ENCODE measurements at places on chromosomes 2 and 18. TPM values are rescaled to one million over a fixed set of nuclear protein-coding genes. Genes with fewer than 3 reads are reported as not detected.
A peak's percentile ranks its signal among the peaks of the same experiment; 100 is the strongest.

DNA sequence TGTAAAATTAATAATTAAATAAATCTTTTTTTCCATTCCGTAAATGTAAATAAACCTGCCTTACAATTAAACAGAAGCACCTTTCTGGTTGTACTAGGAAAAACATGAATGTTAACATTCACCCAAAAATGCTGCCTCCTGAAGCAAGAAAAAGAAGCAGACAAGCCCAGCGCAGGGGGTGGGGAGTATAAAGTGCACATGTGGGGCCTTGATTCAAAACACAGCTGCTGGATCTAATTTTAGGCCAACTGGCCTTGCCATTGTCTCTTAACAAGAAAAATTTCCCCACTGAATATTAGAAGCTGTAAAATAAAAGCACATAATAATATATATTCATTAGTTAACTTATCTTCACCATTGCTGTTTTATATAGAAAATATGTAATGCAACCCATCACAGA, 28.3 kb downstream of the TCF4 start:
- peak; percentile 65 for DNase-seq

DNA sequence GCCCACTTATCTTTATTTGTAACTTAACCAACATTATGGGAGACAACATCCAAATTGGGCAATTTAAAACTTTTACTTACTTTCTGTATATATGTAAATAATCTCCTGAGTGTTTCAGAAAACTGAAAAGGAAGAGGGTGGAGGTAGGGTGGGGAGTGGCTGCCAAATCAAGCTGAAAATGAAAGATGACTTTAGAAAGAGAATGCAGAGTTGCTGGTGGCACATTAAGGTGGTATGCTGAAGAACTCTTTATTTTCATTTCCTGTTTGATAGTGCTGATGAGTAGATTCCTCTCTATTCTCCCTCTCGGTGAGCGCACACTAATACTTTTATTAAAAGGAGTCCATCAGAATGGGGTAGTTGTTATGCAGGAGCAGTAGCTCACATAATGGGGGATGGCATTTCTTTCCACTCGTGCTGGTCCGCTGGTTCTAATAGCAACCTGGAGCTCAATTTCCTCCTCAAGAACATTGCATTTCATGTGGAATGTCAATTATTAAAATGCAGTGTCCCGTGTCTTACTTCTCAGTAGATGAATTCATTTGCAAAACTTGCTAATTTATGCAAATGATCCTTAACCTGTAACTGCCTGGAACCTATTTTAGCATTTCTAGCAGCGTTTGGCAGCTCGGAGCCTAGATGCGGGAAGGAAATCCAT, 466.9 kb upstream of the HNRNPA3 start:
- DNase-seq, result no peak

DNA sequence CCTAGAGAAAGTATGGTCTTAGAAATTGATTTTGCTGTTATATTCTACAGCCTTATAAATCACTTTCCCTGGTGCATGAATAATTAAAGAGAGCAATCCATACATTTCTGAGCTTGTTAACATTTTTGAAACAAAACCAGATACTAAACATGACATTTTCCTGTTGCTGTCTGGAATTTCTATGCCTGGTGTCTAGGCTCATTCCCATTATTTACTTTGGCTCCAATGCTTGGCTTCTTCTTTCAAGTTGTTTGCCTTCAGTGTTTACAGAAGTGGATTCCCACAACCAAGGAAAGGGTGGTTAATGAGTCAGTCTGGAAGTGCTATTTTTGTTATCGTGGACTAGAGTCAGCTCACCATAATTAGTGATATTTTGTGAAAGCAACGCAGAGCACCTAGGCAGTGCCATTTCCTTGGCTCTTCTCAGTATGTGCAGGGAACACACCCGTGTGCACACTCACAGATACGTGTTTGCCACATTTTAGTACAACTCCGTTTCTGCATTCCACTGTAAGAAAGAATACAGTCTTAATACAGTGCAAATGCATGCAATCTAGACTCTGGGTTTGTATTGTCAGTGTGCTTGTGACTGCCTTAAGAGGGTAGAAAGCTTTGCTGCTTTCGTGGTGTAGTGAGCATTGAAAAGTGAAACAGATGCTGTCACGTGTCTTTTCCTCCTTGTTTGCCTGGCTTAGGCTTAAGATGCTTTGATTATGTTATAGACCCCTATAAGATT, 185.0 kb upstream of the RASGRP3 start:
- DNase-seq, result no peak

DNA sequence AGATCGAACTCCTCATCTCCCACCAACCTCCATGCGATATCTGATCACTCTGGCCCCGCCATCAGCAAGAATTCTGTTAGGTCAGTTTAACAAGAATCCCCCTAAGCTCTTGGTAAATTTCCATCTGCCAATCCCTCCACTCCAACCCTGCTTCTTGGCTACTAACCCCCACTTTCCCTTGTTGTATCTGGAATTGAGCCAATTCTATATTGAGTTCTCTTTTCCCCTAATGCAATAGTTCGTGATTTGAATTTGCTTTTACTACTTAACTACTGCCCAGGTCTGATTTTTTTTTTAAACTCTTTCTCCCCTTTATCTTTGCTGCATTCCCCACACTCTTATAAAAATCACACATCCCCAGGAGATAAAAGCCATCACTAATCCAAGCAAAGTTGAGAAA, 159.3 kb upstream of the STK17B start:
- no peak for DNase-seq

DNA sequence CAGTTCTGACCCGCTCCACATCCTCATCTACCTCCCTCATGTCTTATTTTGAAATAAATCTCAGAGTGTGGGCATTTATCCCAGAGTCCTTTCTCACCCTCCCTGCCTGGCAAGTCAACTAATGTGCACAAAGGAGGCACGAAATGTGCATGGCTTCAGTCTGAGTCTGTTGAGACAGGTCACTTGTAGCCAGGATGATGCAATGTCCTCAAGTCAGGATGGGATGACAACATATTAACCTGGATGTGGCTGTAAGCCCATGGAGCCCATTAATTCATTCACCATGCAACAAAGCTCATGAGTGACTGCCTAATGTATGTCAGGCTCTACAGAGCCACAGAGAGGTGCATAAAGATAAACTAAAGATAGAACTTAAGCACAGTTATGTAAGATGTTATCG, 34.5 kb downstream of the KCNG3 start:
- DNase-seq, result no peak

- no peak for DNase-seq
Measured at GRCh38 chr2:193428336-193428818, 1233.6 kb upstream of the TMEFF2 start.

DNA sequence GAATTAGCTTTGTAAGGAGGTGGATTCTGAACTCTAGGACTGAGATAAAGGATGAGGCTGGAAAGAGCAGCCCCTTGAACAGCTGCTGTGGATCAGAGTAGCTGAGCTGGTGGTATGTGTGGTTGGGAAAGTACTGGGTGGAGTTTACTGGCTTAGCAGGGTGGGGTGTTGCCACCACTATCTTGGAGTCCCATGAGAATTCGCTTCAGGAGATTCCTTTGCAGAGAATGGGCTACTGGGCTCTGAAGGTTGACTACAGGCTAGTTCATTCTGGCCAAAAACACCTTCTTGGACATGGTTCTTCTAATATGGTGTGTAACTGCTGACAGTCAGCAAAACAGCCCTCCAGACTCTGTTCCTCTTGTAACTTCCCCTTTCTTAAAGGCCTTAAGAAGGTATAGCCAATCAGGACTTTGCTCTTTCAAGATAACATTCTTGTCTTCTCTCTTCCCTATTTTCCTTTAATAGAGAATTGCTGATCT, 52.7 kb downstream of the TET3 start:
- no peak for DNase-seq

DNA sequence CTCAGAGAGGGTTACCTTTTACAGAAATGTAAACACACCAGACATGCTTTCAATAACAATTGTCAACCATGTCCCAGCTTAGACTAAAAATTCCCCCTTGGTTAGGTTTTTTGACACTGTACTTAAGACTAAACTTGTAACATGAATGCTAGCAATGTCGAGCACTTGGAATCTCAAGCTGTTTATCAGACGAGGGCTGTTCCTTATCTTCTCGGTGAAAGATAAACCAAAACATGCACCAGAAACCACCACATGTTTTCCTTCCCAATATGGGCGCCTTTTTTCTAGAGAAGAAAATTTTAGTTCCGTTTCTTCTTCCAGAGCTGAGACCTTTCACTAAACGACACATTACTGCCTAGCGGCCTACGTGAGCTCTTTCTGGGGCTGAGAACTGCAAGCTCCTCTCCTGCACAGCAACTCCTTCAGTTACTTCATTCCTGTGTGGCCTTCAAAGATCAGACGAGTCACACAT, 42.4 kb upstream of the ACKR3 start:
- DNase-seq, result no peak

DNA sequence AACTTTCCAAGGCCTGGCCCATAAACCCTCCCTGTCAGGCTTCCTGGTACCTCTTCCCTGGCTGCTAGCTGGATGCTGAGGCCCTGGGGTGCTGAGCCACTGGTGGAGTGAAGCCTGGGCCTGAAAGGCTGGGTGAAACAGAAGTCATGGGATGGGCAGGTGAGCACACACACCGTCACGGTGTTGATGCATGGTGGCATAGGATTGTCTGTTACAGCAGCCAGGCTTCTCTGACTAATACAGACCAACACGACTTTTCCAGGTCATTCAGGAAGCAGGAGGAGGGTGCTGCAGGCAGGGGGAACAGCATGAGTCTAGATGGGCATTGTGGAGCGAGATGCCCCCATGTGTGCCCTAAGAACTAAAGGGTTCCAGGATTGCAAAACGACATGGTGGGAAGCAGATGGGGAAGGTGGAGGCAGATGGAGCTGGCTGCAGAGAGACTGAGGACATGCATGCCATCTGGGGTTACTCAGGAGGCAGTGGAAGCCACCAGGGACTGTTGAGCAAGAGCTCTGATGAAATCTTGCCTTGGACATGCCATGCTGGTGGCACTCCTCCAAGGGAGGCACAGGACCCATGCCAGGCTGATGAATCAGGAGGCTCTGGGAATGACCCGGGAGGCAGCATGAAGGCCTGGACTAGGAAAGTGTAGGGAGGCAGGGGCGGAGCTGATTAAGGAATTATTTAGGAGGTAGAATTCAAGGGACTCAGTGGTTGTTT, 480.9 kb downstream of the TSN start:
- DNase-seq, result no peak

- DNase-seq, result no peak
Measured at GRCh38 chr2:206873423-206873822, 65.9 kb upstream of the CPO start.

- no peak for DNase-seq
Measured at GRCh38 chr2:148042219-148042618, 21.3 kb downstream of the MBD5 start.

DNA sequence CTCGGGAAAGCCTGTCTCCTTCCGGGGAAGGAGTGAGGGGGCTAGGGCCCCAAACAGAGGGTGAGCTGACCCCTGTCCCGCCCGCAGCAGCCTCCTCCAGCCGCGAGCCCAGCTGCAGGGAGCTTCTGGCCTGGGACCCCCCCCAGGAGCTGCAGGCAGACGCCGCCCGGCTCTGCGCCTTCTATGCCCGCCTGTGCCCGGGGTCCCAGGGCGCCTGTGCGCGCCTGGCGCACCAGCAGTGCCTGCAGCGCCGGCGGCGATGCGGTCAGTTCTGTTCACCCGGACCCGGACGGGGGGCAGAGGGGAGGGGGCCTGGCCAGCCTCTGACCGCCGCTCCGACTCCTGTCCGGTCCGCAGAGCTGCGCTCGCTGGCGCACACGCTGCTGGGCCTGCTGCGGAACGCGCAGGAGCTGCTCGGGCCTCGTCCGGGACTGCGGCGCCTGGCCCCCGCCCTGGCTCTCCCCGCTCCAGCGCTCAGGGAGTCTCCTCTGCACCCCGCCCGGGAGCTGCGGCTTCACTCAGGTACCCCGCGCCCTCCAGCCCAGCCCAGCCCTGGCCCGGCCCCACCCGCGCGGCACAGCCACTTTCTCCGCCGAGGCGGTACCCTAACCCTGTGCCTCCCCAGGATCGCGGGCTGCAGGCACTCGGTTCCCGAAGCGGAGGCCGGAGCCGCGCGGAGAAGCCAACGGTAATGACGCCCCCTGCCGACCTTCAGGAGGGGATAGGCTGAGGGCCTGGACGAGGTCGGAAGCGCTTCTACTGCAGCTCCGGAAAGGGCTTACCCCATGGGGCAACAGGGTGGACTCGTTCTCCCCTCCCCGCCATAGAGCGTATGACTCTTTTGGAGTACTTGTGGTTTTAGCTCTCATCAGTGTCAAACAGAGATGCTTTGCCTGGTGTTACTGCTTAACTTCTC, 2.0 kb upstream of the CHRND start:
- no peak for DNase-seq

GRCh38 chr2:20829861-20830260, 7.0 kb upstream of the LDAH start:
- DNase-seq, result no peak

DNA sequence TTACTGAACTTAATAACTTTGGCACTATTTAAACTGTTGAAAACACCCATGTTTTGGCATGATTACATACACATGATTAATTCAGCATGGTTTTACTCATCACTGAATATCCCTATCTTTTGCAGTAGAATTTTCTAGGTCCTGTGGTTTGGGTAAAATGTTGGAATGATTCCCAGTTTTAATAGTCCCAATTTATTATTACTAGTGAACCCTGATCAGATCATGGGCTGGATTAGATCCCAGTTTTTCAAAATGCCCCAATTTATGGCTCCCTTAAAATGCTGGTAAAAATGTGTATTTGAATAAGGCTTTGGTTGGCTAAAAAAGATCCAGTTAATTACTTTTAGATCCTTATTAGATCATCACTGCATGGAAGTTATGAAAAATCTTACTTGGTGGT, 273.6 kb upstream of the NRP2 start:
- DNase-seq, result no peak

GRCh38 chr18:49728542-49728941, 84.8 kb downstream of the ACAA2 start:
- no peak for DNase-seq

GRCh38 chr2:55026202-55026601, 24.0 kb downstream of the RTN4 start:
- DNase-seq, result no peak

The WDR54 gene
- polyA plus RNA-seq, result 8.5 TPM

The IMPA2 gene
- 11.9 TPM for polyA plus RNA-seq

The TCF23 gene
- polyA plus RNA-seq, result not detected

The CENPO gene
- 17.0 TPM for polyA plus RNA-seq

The LHCGR gene
- 0.23 TPM for polyA plus RNA-seq

The LIPG gene
- 7.4 TPM for polyA plus RNA-seq

The ABCB11 gene
- polyA plus RNA-seq, result not detected

The AGXT gene
- 0.15 TPM for polyA plus RNA-seq

The LYG1 gene
- polyA plus RNA-seq, result 1.4 TPM

The FAM161A gene
- polyA plus RNA-seq, result 9.3 TPM

The WDR43 gene
- polyA plus RNA-seq, result 35.6 TPM

The C18orf54 gene
- polyA plus RNA-seq, result 7.3 TPM

The STARD6 gene
- polyA plus RNA-seq, result not detected

The CRYBA2 gene
- polyA plus RNA-seq, result not detected
